ENCODE measurements at places on chromosomes 3 and 15.
A peak's percentile ranks its signal among the peaks of the same experiment; 100 is the strongest.

GRCh38 chr15:38868326-38869114, 303.9 kb upstream of the RASGRP1 start:
- DNase-seq, result no peak

- no peak for DNase-seq
Observed at GRCh38 chr3:45538641-45538986, 55.9 kb upstream of the LIMD1 start.

GRCh38 chr3:95971573-95971972, 842.8 kb upstream of the EPHA6 start:
- no peak for DNase-seq

DNA sequence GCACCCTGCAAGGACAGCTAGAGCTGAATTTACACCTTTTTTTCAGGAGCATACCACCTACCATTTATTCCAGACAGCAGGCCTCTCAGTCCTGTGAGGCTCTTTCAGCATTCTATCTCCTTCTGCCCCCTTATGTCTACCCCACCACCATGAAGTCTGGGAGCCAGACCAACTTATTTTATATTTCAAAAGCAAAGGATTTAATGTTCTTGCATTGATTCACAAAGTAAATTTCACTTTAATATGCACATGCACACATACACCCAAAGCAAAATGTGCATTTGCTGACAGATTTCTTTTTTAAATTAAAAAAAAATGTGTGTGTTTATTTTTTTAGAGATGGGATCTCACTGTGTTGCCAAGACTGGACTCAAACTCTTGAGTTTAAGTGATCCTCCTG, 264.2 kb upstream of the LRRC3B start:
- no peak for DNase-seq

DNA sequence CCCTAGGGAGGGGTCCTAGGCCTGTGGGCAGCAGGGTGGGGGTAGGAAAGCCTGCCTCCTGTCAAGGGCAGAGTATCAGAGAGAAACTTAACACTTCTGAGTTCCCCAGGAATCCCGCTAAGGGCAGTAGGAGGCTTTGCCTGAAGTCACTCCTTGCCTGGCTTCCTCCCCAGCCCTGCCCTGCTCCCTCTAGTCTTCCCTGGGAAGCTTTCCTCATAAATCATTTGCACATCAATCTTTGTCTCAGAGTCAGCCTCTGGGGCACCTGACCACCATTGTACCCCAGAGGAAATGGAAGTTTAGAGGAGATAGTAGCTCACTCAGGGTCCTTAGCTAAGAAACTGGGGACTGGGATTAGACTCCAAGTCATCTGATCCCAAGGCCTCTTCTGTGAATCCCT, 129.4 kb upstream of the TLE3 start:
- DNase-seq, result no peak

DNA sequence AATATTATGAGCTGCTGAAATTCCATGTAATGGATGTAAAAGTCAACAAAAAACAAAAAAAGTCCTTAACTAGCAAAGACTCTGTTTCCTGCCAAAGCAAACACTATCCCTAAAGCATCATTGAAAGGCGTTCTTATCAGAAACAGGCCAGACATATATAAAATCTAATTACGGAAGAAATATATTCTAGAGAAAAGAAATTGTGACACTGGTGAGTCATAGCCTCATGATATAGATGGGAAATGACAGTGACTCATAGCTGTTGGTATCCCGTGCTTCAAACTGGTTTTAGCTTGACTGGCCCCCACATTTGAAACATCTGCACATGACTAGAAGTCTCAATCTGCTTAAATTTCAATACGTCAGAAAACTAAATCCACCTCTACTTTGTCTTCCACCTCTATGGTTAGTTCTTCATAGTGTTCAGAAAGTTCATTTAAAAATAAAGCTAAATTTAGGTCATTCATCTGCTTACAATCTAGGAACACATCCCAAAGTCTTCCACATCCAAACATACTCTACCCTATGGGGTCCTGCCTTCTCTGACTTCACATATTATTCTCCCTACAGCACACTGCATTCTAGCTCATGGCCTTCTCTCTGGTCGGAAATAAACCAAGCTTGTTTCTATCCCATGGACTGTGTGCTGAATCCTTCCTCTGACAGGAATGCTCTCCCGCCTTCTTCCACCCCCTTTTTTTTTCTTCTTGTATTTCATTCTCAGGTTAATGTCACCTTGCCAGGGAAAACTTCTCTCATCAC, 456.3 kb upstream of the ARRDC4 start:
- no peak for DNase-seq

DNA sequence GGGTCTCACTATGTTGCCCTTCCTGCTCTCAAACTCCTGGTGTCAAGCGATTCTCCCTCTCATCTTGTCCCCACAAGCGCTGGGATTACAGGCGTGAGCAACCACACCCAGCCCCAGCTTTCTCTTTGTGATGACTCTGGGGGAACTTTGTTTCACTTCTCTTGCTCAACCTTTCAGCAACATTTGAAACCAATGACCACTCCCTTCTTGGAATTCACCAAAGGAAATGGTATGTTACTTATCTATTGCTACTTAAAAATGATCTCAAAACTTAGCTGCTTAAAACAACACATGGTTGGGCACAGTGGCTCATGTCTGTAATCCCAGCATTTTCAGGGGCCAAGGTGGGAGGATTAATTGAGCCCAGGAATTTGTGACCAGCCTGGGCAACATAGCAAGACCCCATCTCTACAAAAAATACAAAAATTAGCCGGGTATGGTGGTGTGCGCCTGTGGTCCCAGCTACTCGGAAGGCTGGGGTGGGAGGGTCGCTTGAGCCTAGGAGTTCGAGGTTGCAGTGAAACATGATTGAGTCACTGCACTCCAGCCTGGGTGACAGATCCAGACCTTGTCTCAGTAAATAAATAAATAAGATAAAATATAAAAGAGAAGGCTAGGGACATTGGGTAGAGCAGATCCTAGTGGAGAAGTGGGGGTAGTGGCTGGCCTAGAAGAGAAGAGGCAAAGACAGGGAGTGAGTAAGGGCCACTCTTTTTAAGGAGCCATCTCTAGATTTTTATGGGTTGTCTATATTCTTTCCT, 10.3 kb upstream of the COPG1 start:
- no peak for DNase-seq

DNA sequence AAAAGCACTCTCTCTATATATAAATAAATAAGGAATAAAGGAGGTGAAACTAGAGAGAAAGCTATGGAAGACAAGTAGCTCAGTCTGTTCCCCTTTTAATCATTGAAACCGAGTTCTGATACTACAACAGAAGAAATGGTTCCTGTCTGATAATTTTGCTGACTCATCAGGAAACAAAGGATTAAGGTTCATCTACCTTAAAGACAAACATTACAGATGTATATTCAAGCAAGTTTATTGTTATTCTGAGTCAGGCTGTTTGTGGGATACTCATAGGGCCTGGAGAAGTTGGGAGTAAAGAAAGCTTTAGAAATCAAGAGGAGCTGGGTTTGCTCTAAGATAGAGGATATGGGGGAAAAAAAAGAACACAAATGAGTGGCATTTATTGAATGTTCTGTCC, 566.0 kb downstream of the ROBO2 start:
- no peak for DNase-seq

GRCh38 chr3:79767194-79767904, 449 bp downstream of the ROBO1 start:
- no peak for DNase-seq

- no peak for DNase-seq
Observed at GRCh38 chr3:150096700-150097587, 126.2 kb upstream of the PFN2 start.

DNA sequence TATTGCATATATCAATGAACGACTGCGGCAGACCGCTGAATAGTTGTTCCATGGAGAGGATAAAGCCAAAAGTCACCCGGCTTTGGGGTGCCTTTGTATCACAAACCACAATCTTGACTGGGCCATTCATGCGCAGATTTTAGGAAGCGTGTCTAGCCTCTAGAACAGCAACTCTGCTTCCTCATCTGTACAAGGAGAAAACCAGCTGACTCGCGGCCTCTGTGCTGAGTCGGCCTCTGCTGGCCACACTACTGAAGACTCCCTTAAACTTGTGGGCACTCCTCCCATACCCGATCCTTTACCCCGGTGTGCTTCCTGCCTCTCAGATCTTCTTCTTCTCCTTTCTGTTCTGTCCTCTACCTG, 872 bp downstream of the DLEC1 start:
- DNase-seq, result no peak

DNA sequence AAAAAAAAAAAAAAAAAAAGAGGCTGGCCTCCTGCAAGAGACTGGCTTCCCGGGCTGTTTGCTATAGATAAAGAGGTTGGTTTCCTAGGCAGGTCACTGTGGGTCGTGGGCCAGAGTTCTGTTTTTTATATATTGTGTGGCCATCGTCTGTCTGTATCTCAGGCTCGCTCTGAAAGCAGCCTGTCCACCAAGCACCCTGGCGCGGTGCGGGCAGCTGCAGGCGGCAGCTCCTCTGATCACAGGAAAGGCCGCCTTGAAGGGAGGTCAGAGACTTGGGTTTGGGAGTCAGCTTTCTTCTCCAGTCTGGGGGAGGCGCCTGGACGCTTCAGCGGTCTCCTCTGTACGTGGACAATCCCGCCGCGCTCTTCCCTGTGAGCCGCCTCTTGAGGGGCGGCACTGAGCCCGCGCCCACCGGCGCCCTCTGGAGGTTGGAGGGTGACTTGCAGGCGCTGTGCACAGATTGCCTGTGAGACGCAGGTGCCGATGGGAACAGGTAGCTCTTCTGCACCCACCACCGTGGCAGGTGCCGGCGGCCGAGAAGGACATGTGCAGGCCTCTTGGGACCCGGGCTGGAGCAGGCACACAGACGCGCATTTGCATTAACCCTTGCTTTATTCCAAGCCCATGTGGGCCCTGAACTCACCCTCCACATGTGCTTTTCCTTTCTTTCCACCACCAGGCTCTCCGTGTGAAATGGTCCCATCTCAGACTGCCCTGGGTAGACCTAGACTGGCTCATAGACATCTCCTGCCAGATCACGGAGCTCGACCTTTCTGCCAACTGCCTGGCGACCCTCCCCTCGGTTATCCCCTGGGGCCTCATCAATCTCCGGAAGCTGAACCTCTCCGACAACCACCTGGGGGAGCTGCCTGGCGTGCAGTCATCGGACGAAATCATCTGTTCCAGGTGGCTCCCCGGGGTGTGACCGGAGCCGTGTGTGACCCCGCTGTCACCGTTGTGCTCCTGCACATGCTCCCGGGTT, 89.3 kb downstream of the LRRK1 start:
- DNase-seq, result no peak

- DNase-seq, result peak; percentile 71
Observed at GRCh38 chr3:124559846-124560574, 170.2 kb upstream of the UMPS start.

- no peak for DNase-seq
Observed at GRCh38 chr3:62723166-62723913, 151.9 kb downstream of the CADPS start.

- DNase-seq, result no peak
Observed at GRCh38 chr15:100075229-100075628, 266.5 kb downstream of the ADAMTS17 start.

DNA sequence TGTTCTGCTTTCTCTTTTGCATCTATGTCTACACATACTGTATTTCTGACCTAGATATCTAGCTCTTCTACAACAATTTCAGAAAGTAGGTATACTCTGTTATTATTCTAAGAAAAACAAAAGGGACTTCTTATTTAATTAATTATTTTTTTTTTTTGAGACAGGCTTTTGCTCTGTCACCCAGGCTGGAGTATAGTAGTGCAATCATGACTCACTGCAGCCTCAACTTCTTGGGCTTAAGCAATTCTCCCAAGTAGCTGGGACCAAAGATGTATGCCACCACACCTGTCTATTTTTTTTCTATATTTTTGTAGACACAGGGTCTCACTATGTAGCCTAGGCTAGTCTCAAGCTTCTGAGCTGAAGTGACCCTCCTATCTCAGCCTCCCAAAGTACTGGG, 130.6 kb downstream of the MBNL1 start:
- DNase-seq, result no peak

DNA sequence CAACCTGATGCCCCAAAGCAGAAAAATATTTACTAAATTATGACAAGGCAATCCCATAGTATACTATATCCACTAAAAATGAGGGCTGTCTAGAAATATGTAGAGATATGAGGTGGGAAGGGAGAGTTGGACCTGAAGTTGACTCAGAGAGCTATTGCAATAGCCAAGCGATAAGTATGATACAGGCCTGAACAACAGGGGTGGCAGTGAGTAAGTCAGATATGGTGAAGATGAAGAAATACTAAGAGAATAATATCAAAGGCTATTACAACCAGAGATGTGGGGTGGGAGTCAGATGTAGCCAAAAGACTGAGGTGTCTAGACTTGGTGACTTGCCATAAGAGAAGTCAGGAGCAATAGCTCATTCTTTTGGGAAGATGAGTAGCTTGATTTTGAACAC, 9.2 kb downstream of the HSPBAP1 start:
- DNase-seq, result no peak

DNA sequence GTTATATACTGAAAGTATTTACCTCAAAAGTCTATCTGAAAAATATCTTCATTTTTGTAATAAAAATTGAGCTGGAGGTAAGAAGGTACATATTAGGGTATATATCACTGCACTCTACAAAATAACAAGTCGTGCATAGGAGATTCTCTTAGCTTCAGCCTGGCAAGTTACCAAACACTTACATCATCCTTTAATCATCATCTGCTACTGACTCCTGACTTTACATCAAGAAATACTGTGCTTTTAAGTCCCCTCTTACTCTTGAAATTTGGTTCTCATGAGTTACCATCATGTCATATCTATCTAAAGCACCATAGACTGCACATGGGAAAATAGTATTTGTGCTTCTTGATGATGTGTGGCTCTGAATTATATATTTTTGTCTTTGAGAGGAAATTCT, 50.8 kb downstream of the LYSMD4 start:
- DNase-seq, result peak; percentile 75

- DNase-seq, result no peak
Observed at GRCh38 chr15:51104512-51104911, 9.8 kb upstream of the TNFAIP8L3 start.

- DNase-seq, result no peak
Observed at GRCh38 chr3:126151562-126152302, 28.7 kb downstream of the ALDH1L1 start.

DNA sequence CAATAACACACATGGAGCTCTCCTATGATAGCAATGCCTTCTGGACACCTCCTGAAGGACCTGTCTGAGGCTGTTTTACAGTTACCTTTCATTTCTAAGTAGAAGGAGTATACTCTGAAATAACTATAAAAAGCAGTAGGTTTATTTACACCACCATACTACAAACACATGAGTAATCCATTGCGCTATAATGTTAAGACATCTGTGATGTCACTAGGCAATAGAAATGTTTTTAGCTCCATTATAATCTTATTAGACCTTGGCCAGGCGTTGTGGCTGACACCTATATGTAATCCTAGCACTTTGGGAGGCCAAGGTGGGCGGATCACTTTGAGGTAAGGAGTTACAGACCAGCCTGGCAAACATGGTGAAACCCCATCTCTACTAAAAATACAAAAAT, 24.7 kb downstream of the PXK start:
- no peak for DNase-seq

GRCh38 chr3:99843590-99844258, 26.1 kb downstream of the CMSS1 start:
- no peak for DNase-seq

GRCh38 chr15:43527016-43527801, 9.8 kb downstream of the MAP1A start:
- DNase-seq, result no peak

- DNase-seq, result no peak
Observed at GRCh38 chr3:134876836-134877235, 81.8 kb downstream of the EPHB1 start.

- DNase-seq, result no peak
Observed at GRCh38 chr3:189455641-189456417, 175.4 kb upstream of the TP63 start.

Data from HFF-Myc (cell line).